SHP77 (cell line): ENCODE measurements at places on chromosomes 4 and X.

DNA sequence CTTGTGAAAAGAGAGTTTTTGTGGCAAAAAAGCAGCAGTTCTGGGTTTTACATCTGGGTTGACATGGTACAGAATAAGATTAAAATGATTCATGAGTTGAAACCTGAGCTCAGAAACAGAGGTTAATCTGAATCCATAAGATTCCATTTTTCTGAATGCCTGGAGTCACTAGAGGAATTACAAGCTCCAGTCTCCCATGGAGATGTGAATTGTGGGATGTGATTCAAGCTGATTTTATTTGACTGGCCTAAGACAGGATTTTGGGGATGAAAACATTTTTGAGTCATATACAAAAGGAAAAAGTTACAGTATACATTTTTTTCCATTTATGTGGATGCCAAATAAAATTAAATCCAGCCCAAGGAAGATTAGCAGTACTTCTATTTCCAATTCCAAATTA, 161.1 kb downstream of the RBM46 start:
- DNase-seq = no peak

- no peak for DNase-seq
These were observed 30.6 kb upstream of the ANTXR2 start for GRCh38 chr4:80103629-80104028.

DNA sequence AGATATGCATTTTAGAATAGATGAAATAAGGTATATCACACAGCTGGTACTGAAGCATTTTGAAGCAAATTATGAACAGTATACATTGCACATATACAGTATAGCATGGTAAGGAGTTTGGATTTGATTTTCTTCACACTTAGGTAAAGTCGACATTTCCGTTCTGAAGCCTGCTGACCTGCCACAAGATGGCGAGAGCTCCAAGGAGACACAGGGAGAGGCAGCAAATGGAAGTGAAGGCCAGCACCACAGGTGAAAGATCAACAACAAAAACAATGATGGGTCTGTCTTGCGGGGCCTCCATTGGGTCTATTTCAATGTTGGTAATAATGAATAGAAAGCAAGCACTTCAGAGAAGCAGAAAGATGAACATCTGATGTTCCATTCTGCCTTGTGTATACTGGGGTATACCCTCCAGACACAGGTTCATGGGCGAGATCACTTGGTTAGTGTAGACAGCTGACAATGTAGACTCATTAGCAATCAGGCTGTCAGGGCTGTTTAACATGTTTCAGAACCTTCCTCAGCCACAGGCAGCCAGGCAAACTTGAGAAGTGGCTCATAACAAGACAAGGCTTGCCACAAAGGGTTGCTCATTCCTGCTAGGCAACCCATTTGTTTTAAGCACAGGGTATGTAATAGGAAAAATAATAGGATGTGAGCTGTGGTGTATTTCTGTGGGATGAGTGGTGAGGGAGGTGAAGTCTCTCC, 21.4 kb upstream of the NOX1 start:
- peak; percentile 25 for DNase-seq

- DNase-seq = no peak
These were observed 154.5 kb downstream of the MSN start for GRCh38 chrX:65821721-65822496.

DNA sequence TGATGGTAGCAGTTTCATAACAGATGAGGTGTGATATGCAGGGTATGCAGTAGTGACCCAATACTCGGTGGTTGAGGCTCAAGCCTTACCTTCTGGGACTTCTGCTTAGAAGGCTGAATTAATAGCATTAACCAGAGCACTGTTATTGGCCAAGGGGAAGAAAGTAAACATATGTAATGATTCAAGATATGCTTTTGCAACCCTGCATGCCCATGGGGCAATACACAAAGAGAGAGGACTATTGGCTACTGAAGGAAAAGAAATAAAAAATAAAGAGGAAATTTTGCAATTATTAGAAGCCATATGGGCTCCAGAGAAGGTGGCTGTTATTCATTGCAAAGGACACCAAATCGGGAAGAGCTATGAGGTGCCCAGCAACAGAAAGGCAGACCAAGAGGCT, 8.7 kb downstream of the GAGE10 start:
- DNase-seq = no peak

DNA sequence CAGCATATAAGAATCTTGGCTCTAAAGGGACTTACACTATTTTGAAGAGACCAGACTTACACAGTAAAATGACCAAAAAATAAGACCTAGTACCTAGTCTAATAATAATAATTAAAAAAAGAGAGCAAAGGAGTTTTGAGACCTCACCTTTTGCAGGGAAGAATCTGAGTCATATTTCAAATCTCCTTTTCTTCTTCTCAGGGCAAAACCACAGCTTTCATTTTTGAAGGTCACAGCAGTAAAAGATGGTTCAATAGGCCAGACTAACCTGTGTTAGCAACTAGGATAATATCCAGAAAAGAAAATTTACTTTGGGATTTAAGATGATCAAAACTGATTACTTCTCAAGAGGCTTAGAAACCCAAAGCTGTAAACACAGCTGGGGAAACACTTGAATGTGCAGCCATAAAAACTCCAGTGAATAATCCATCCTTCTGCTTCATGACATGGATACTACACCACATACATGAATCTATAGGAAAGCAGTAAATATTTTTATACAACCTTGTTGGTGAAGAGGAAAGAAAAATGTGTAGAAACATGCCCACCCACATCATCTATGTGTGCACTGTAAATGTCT, 25.9 kb upstream of the LNX1 start:
- peak; percentile 65 for DNase-seq

DNA sequence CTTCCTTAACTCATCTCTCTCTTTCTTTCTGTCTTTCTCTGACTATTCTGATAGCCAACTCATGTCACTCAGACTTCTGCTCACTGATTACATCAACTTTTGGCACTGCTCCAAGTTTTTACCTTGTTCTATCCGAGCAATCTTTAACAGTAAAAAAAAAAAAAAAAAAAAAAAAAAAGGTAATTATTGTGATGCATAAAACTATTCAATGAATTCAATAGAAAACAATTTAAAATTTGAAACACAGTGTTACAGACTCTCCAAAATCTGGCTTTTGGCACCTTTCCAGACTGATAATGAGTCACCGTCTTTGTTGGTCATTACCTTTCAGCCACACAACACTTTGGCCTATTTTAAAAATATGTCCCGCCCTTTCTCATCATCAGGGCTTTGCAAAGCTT, 229.5 kb downstream of the GALNTL6 start:
- peak; percentile 1 for DNase-seq

DNA sequence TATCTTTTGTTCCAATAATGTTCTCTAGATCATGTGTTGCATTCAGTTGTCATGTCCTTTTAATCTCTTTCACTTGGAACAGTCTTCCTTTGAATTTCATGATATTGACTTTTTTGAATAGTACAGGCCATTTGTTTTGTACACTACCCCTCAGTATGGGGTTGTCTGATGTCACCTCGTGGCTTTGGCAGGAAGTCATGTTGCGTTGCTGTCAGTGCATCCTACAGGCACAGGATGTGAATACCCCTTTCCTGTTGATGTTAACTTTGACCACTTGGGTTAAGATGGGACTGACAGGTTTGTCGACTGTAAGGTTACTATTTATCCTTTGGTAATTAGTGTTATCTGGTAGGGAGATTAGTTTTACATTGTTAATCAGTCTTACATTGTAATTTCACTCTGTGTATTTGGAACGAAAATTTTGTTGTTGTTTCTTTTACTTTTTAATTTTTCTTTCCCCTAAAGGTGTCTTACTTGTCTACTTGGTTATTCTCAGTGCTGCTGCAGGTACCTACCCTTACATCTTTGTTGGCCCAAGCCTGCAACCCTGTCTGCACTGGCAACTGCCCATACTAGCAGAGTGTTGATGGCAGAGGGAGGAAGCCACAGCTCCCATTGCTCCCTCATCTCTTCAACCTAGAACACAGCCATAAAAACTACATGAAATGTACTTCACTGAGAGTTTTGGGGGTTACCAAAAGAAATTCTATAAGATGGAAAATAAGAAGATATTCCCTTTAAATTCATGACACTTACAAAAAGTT, 14.7 kb upstream of the ATP8A1 start:
- no peak for DNase-seq

DNA sequence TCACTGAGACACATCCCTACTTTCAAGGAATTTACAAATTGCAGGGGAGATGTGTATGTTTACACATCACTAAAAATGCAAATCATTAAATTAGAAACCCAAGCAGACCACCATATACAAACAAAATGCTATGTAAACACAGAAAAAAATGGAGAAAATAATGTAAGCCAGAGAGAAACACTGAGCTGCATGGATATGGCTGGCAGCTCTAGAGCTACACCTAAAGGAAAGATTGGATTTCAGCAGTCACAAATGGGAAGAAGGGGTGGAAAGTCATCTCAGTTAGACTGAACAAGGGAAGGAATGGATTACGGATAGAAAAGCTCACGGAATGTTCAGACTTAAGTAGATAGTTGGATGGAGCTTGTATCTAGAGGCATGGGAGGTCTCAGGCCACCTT, 186.3 kb downstream of the MOSPD2 start:
- no peak for DNase-seq

DNA sequence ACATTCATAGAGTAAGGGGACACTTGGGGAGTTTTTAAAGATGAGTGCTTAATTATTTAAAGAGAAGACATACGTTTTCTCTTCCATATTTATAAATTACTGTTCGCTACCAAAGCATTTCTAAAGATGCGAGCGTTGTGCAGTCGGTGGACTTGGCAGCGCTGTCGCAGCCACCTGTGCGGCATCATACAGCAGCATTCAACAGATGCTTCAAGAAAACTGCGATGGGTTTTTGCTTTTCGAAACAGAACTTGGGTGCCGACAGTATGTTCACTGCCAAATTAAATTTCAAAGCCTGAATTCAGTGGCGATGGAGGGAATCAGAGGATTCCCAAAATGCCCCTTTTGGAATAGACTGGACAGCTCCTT, 1.6 kb upstream of the HTR2C start:
- no peak for DNase-seq

- no peak for DNase-seq
These were observed 117.0 kb upstream of the LSM6 start for GRCh38 chr4:146058531-146058930.

- no peak for DNase-seq
These were observed 1351.2 kb downstream of the STIM2 start for GRCh38 chr4:28211676-28212470.

- no peak for DNase-seq
These were observed 12.3 kb downstream of the USP11 start for GRCh38 chrX:47245156-47245555.

DNA sequence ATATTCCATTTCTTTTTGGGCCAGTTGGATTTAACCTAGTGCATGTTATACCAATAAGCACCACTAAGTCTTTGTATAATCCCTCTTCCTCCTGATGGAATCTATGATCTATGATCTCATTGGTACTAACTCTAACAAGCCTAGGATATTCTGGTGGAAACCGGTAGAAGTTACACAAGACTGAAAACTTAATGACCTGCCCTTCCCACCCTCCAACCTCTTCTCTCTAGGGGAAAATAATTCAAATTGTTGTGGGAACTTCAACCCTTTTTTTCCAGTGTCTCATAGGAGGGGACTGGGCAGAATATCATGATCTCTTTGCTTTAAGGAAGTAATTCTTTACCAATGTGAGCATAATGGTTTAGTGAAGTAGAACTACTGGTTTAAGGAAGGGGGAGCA, 289.5 kb upstream of the BOD1L1 start:
- DNase-seq = no peak

GRCh38 chr4:109701566-109702410, 1.5 kb downstream of the CASP6 start:
- no peak for DNase-seq

DNA sequence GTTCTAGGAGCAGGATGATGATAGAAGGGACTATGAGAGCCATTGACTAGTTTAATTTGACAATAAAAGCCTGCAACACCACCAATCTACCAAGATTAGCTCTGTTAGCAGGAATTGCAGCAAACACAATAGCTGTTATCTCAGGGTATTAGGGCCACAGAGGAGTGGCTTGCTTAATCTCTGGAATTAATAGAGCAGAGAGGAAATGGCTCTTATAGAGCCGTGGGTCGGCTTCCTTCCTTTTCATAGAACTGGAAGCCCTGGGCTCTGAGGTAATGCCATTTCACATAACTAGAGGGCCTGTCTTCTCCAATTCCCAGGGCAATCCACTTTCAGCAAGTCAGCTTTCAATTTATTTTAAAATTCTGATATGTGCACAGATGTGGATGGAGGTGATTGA, 83.0 kb downstream of the MAMLD1 start:
- no peak for DNase-seq

GRCh38 chr4:108346818-108347210, 178.1 kb upstream of the LEF1 start:
- no peak for DNase-seq

DNA sequence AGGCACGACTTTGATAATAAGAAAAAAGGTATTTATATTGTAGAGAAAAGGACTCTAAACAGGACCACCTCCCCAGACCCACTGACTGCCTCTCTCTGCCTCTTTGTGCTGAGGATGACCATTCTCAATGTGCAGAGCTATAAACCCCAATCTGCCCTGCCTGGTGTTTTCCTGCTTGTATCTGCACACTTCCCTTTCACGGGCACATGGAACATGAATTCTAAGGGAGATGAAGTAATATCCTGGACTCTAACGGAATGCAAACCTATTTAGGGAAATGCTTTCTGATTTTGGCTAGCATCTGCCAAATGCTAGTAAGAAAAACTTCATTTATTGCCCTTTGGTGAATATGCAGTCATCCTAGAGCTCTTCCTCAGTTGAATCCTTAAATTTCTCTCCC, 2.4 kb downstream of the DIPK2B start:
- DNase-seq = no peak

DNA sequence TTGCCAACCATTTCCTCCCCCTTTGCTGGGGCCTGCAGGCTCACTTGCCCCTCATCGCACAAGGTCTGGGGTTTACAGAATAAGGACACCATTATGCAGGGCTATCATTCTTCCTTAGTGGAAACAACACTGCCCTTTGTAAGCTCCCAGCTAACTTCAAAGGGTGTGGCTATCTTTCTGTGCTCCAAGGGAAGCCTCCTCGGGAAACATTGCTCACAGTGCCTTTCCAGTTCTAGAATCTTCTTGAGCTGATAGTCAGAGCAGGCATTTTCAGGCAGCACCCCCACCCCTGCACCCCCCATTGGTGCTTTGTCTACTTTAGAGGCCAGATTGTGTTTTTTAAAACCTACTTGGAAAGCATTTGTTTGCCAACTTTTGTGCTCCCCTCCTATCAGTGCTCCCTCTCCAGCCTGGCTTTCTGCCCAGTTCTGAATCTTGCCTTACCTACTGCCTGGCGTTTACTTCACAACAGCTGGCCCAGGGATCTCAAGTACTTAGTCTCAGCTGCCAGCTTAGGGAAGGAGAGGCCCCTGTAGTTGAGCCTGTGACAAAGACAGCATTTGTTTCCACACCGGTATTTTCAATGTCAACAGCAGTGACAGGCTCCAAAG, 53.5 kb downstream of the PLAC1 start:
- DNase-seq = peak; percentile 64

DNA sequence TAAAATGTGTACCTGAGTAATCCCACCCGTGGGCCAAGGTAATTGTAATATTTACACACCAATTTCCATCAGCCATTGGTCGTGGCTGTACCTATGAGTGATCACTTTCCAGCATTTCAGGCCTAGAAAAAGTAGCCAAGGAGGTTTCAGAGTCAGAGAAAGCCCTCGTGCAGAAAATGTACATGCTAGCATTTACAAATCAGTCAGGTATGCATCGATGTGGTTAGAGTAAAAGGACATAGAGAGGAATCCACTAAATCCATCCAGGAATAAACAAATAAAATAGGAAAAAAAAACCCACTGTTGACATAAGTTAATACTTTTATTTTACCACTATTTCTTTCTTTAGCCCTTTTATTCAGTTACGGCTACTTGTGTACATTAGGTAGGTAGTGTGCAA, 256.8 kb downstream of the TRIML1 start:
- DNase-seq = no peak
